ENCODE measurements at places on chromosomes 5 and 9.

DNA sequence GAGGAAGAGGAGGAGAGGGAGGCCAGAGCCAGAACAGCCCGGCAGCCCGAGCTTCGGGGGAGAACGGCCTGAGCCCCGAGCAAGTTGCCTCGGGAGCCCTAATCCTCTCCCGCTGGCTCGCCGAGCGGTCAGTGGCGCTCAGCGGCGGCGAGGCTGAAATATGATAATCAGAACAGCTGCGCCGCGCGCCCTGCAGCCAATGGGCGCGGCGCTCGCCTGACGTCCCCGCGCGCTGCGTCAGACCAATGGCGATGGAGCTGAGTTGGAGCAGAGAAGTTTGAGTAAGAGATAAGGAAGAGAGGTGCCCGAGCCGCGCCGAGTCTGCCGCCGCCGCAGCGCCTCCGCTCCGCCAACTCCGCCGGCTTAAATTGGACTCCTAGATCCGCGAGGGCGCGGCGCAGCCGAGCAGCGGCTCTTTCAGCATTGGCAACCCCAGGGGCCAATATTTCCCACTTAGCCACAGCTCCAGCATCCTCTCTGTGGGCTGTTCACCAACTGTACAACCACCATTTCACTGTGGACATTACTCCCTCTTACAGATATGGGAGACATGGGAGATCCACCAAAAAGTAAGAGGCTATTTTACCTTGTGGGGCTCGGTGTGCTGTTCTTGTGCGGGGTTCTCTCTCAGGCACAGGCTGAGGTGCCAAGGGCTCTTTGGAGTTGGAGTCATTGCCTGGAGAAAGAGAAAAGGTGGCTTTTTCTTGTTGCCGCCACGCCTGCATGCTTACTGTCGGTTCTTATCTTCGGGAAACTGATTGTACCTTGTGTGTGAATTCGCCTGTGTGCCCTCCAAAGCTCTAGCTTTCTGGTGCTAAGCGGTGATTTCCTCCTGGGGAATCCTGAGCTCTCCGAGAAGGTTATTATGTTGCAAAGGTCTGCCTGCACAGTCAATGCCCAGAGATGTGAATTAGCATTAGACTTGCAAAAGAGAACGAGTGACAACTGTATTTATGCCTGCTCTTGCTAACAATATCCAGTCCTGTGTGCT is at the start of gene ISL1:
ISL1 (plus strand) TSS at position 318 of the 991 bp plus-strand sequence; CDS start at position 542, 224 bp downstream.
- ATAC-seq: no peak

DNA sequence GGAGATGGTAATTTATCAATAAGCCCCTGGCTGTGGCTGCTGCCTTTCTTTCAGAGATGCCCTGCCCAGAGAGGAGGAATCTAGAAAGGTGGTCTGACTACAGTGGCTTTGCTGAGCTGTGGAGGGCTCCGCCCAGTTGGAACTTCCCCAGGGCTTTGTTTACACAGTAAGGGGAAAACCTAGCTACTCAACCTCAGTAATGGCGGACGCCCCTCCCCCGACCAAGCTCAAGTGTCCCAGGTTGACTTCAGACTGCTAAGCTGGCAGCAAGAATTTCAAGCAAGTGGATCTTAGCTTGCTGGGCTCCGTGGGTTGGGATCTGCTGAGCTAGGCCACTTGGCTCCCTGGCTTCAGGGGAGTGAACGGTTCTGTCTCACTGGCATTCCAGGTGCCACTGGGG is 865.4 kb upstream of the ACO1 start:
- peak; percentile 60 for ATAC-seq

GRCh38 chr5:118857700-118858099 is 130.6 kb downstream of the DTWD2 start:
- no peak for ATAC-seq

DNA sequence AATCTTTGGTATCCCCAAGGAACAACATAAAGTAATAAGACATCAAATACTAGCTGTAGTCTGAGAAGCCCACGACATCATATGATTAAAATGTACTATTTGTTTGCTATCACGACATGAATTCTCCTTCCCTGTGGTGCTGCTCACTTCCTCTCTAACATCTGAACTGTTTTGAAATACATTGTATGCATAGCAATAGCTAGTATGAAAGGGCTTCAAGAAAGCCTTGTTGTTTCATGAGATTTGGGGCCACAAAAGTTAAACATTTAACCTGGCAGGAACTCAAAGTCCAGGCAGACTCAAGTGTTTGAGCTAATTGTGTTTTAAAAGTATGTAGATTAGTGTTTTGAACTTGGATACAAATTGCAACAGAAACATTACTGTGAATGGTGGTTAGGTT is 237.4 kb upstream of the PTGER4 start:
- no peak for ATAC-seq

DNA sequence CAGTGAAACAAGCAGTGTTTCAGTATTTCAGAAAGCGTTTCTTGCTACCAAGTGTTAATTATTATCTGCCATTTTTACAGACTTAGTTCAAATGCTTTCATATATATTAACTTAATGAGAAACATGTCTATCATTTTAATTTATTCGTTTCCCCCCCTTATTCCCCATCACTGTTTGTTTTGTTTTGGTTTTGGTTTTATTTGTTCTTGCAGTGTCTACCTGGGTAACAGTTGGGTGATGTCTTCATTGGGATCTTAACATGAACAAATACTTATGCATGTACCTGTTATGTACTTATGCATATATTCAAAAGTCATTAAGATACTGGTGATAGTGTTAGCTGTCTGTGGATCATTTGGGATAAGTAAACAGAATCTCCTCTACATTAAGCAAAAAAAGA is 108.0 kb downstream of the CDC42SE2 start:
- ATAC-seq: no peak

DNA sequence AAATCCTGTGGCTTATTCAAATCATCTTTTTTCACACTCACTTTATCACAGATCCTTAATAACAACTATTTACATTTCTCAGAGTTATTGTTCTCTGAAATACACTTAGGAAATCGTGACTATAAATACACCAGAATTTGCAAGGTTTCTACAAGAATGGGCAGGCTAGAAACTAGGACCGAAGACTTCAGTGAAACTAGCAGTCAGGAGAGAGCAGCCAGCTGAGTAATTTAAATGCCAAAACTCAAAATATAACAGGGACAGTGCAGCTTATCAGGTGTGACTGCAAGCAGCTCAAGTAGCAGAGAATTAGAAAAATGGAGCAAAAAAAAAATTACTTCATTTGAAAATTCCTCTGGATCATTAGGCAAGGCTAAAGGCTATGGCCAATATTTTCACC is 719.3 kb upstream of the ZNF608 start:
- no peak for ATAC-seq

- no peak for ATAC-seq
These were observed 254.9 kb downstream of the FANCC start for GRCh38 chr9:95062596-95063065.

DNA sequence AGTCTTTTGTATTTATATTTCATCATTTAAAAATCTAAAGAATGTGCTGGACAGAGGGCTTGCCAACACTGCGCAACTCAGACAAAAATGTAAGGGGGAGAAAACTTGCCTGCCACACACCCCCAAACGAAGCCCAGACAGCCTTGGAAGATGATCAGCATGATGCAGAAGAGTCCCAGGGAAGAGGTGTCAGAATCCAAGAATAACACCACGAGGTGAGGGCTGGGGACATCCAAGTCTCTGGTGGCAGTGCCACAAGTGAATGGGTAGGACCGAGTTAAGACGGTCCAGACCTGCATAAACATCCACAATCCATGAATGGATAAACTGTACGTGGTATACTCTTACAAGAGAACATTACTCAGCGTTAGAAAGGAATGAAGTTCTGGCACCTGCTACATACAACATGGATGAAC is 10.4 kb downstream of the EPB41L4B start:
- no peak for ATAC-seq

- ATAC-seq: no peak
These were observed 36.2 kb downstream of the SNX18 start for GRCh38 chr5:54553659-54554207.

DNA sequence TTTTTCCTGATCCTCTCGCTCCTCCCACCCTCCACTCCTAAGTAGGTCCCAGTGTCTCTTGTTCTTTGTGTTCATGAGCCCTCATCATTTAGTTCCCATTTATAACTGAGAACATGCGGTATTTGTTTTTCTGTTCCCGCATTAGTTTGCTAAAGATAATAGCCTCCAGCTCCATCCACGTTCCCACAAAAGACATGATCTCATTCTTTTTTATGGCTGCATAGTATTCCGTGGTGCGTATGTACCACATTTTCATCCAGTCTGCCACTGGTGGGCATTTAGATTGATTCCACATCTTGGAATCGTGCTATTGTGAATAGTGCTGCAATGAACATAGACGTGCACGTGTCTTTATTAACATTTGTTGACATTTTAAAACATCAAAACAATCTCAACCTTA is 34.2 kb upstream of the CACNA1B start:
- ATAC-seq: no peak

DNA sequence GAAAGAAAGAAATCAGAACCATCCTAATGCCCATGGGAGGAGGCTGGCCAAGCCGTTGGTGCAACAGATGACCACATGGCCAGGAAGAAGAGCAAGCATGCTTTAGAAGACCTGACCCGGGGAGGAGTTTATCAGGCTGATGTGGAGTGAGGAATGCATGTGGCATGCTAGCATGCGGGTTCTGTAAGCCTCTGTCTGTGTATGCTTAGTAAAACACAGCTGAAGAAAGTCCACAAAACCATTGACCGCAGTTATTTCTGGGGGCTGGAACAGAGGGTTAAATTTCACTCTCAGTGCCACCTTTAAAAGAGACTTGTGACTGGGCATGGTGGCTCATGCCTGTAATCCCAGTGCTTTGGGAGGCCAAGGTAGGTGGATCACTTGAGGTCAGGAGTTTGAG is 19.1 kb downstream of the GFI1B start:
- ATAC-seq: no peak

GRCh38 chr5:1274471-1274870 is 20.4 kb downstream of the TERT start:
- no peak for ATAC-seq

DNA sequence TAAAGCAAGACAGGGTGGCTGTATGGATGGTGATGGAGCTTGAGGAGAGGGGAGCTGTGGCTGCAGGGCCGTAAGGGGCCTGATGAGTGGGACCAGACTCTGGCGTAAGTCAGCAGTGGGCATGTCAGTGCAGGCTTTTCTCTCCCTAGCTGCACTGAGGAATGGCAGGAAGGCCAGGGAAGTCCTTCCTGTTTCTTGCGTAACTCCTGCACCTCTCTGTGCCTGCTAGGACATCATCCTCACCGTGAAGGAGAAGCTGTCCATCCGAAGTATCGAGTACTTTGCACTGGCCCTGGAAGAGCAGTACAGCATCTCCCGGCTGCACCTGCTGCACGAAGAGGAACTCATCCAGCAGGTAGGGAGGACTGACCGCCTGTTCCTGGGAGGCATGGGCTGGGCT is 24.1 kb upstream of the TRMT10B start:
- ATAC-seq: no peak

DNA sequence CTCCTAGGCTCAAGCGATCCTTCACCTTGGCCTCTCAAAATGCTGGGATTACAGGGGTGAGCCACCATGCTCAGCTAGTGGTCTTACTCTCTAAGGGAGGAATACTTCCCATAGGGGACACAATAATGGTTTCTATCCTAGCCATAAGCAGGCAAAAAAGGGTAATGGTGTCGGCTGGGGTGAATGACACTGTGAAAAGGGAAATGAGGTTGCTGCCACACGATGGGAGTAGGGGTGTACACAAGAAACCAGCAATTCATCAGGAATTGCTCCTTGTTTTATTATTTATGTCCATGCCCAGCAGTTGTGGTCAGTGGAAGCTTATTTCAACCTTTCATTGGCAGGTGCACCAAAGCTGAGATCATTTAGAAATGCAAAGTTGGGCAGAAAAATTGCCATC is 70.3 kb upstream of the ZFR start:
- no peak for ATAC-seq

GRCh38 chr9:126502417-126503332 is 111.1 kb upstream of the LMX1B start:
- ATAC-seq: no peak

GRCh38 chr9:128244091-128244836 is 31.5 kb downstream of the GOLGA2 start:
- no peak for ATAC-seq

DNA sequence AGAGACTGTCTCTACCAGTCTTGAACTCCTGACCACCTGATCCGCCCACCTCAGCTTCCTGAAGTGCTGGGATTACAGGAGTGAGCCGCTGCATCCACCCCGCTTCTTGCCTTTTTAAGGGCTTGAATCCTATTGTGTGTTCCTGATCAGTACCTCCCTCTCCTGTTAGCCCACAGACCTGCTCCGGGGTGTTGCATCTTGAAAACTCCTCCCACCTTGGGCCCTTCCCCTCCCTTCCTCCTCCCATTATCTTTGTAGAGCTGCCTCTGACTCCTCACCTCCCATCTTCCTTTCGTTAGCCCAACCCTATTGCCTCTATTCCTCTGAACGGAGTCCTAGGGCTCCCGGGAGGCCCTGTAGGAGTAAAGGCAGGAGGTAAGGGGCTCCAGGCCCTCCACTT is 48.5 kb upstream of the NEK6 start:
- no peak for ATAC-seq

DNA sequence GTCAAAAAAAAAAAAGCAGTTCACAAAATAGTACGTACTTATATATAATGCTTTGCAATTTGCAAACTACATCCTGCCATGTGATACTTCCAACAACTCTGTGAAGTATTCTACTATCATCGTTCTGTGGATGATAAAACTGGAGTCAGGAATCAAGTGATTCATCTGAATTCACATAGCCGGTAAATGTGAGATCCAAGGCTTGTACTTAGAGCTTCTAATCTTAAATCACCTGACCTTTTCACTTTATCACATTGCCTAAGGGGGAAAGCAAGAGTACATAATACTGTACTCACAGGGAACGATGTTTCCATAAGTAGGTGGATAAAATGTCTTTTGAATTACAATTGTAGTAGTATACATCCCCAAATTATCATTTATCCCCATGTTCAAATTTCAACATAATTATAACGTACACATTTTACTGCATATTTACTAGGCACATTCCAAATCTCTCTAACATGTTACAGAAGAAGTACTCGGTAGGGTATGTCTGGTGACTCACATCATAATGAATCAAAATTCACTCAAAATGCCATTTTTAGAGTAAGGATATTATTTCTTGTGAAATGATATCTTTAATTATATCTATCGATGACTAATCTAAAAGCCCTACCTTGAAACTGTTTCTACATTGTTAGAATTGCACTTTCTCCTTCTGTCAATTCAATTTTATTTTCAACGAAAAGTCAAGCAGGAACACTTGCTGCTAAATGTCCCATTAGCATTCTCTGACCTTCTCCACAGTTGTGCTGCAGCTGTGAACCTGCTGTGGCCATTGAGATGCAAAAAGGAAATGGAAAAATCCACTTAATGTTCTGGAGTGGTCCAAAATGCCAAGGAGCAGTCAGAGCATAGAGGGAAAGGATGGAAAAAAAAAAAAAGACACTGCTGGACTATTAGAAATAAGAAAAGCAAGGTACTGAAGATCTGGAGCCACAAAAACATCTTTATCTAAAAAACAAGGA is 78.9 kb downstream of the OR2K2 start:
- no peak for ATAC-seq

GRCh38 chr9:76634356-76635054 is 129.7 kb upstream of the PCA3 start:
- ATAC-seq: no peak

GRCh38 chr9:71122022-71122275 is 528 bp upstream of the TRPM3 start:
- ATAC-seq: no peak

- no peak for ATAC-seq
These were observed 29.7 kb downstream of the RLN2 start for GRCh38 chr9:5274770-5275169.

Measured in activated CD4-positive, CD25-positive, alpha-beta regulatory T cell treated with anti-CD3 and anti-CD28 coated beads, Interleukin-2, amount 50 U/mL, for 24 hours (primary cell).